ENCODE measurements at places on chromosomes 16 and 17.

DNA sequence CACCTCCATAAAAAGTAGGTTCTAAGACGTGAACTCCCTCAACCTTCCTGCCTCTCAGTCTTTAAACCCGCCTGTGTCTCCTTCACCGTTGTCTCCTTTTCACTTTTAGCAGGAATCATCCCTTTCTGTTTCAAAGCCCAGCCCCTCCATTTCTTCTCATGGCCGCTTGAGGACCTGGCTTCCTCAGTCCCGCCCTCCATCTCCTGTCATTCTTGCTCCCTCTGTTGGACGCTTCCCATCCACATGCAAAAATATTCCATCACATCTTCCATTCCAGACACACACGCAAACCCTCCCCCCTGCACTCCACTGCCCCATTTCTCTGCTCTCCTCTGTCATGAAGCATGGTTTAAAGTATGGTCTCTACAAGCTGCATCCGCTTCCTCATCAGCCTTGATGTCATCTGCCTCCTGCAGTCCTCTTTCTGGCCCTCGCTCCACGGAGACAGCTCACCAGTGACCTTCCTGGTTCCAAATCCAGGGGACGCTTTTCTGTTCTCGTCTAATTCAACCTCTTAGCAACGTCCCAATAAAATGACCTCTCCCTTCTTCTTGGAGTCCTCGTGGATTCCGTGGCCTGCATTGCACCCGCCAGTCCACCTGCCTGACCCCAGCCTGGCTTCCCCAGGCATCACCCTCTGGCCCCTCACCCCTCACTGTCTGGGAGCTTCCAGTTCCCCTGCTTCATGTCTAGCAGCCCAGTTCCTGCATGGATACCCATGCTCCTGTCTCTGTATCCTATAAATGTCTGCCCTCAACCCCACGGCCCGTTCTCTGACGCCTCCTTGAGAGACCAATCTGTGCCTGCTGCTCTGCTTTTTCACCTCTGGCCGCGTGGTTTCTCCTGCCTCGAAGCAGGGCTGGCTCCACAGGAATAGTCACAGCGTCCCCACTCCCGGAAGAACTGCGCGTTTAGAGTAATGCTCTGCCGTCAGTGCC is 26.2 kb downstream of the ANKRD40 start:
- DNase-seq: peak; percentile 44

GRCh38 chr17:58330997-58331814 is 2.6 kb upstream of the TSPOAP1 start:
- no peak for DNase-seq

DNA sequence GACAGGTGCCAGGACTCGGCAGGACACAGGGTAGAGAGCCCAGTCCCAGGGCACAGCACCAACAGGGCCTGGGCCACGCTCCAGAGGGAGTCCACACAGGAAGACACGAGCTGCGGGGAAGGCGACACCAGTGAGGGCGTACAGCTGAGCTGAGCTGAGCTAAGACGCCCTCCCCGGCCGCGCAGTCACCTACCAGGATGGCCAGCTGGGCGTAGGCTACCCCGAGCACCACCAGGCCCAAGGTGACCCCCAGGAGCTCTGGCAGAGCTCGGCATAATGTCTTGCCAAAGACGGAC is 42.6 kb downstream of the TSC2 start:
- DNase-seq: no peak

DNA sequence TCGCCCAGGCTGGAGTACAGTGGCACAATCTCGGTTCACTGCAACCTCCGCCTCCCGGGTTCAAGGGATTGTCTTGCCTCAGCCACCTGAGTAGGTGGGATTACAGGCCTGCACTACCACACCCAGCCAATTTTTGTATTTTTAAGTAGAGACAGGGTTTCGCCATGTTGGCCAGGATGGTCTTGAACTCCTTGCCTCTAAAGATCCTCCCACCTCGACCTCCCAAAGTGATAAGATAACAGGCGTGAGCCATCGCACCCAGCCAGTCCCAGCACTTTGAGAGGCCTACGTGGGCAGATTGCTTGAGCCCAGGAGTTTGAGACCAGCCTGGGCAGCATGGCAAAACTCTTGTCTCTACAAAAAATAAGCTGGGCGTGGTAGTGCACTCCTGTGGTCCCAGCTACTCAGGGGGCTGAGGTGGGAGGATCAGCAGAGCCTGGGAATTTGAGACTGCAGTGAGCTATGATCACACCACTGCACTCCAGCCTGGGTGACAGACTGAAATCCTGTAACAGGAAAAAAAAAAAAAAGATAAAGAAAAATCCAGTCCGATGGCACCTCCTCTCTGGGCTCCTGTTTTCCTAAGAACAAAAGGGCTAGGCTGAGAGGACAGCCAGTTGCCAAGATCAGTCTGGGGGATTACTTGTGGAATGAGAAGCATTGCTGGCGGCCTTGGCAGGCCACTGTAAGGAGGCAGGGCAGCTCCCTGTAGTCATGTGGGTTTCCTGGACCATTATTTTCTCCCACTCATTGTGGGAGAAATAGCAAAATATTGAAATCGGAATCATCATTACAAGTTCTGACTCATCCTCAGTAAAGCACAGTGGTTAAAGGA is 3.0 kb upstream of the PIPOX start:
- DNase-seq: no peak

GRCh38 chr17:18121144-18121910 is 12.8 kb downstream of the MYO15A start:
- DNase-seq: no peak

GRCh38 chr17:82709024-82709675 is 7.4 kb upstream of the FN3KRP start:
- no peak for DNase-seq

DNA sequence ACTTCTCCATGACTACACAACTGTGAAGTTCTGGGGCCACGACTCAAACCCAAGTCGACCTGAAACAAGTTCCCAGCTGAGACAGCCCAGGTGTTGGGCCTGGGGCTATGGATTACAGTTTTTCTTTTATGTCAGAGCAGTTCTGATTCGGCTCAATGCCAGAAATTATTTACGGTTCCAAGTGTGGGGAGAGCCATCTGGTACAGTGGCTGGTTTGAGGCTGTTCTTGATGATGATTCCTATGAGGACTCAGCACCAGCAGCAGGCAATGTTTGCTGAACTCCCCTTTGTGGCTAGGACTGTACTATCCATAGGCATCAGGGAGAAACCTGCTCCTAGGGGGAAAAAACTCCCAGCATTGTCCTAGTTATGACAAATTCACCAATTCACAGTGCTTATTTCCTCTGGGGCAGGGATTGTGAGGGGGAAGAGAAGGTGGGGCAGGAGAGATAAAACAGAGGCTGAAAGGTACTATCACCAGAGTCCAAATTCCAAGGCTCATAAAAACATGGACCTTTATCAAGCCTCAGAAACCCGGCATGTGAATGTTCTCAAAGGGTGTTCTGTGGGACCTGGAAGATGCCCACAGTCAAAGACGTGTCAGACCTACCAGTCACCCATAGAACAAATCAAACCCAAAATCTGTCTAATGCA is 18.2 kb upstream of the CMTM4 start:
- DNase-seq: peak; percentile 86

DNA sequence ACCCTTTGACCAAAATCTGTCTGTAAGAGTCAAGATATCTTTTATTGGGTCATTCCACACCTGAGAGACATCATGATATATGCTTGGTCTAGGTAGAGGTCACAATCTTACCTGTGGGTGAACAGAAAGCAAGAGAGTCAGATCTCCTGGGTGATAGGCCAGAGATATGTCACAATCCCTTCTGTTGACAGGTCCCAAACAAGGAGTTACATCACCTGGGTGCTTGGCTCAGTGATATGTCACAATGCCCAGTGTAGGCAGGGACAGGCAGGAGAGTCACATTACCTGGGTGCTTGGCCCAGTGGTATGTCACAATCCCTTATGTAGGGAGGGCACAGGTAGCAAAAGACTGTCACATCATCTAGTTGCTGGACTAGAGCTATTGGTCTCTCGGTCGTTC is 1991.2 kb downstream of the TP53TG3F start:
- no peak for DNase-seq

GRCh38 chr16:55559233-55559632 is 7.3 kb upstream of the CAPNS2 start:
- no peak for DNase-seq

- DNase-seq: no peak
Measured at GRCh38 chr17:12568358-12569251, 97.1 kb upstream of the MYOCD start.

GRCh38 chr16:62392698-62393097 is 356.5 kb upstream of the CDH8 start:
- DNase-seq: no peak

DNA sequence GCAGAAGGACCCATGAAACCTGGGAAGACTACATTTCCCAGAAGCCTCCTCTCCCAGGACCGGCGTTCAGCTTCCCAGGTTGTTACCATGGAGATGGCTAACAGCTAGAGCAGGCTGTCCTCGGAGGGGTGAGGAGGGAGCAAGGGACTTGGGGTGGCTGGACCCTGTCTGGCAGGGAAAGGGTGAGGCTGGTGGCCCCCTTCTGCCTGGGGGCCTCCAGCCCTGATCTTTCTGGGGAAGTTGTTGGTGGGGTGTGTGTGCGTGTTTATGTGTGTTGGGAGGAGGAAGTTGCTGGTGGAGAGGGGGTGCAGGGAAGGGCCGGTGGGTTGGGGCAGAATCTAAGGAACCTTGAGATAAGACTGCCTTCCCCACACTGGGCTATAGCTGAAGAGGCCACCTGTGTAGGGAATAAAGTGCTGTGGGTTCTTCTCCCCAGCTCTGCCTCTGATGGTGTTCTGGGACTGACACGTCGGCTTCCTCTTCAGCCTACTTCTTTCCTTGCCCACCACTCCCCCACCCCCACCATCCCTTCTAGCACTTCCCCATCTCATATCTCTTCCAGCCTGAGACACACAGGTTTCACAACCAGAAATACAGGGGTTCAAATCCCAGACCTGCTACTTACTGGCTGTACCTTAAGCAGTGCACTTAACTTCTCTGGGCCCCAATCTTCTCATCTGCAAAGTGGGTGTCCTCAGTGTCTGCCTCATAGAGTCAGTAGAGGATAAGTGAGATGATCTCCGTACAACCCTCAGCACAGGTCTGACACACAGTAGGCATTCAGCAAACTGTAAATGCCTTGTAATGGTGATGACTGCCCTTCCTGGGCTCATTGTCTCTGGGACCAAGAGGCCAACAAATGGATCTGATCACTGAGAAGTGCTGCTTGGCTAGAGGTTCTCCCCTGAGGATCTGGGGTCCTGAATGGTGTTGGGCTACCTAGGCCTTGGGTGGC is at the start of gene DRC7:
Gene DRC7, plus strand, starts transcription at position 82 of the 955 bp plus-strand sequence. CDS start 3,144 bp downstream, outside the sequence.
- peak; percentile 59 for DNase-seq

- DNase-seq: no peak
Measured at GRCh38 chr17:32152130-32152529, 9.8 kb downstream of the RHOT1 start.

DNA sequence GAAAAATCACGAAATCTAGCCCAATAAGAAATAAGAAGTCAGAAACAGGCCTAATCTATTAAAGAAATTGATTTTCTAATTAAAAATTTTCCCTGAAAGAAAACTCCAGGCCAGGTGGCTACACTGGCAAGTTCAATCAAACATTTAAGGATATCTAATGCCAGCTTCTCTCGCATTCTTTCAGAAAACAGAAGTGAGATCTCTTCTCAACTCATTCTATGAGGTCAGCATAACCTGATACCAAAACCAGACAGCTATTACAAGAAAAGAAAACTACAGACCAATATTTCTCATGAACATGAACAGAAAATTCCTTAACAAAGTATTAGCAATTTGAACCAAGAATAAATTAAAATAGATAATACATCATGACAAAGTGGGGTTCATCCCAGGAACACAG is 52.4 kb downstream of the AXIN2 start:
- no peak for DNase-seq

DNA sequence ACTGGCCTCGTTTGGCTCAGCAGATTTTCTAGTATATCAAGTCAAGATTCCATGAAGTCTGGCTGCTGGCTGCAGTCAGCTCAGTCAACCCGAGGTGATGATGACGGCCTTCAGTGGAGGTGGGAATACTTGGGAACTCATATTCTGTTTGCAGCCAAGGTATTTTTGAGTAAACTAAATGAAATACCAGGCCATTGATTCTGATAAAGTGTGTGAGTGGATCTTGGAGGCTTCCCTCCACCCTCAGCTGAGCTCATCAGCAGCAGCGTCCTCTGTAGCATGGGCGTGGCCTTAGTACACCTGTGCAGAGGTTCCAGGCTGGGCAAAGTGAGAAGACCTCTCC is 22.0 kb upstream of the TACO1 start:
- no peak for DNase-seq

- no peak for DNase-seq
Measured at GRCh38 chr17:58918884-58919283, 163.2 kb downstream of the PPM1E start.

GRCh38 chr16:77564791-77565390 is 130.1 kb upstream of the ADAMTS18 start:
- no peak for DNase-seq

DNA sequence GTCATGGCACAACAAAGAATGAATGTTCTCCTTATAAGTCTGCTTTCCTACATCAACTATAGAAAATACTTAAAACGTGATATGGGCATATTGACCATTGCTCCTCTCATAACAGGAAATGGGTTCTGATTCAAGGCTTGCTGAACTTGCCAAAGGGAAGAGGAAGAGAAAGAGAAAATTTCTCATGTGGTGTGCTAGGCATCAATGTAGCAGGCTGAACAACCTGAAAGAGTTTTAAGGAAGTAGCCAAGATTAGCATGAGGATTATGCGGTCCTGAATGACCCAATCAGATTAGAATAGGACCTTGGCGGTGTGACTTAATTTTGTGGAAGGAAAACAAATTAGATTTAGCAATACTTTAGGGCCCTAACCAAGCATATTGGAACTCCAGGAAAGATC is 617.7 kb upstream of the CDH11 start:
- no peak for DNase-seq

DNA sequence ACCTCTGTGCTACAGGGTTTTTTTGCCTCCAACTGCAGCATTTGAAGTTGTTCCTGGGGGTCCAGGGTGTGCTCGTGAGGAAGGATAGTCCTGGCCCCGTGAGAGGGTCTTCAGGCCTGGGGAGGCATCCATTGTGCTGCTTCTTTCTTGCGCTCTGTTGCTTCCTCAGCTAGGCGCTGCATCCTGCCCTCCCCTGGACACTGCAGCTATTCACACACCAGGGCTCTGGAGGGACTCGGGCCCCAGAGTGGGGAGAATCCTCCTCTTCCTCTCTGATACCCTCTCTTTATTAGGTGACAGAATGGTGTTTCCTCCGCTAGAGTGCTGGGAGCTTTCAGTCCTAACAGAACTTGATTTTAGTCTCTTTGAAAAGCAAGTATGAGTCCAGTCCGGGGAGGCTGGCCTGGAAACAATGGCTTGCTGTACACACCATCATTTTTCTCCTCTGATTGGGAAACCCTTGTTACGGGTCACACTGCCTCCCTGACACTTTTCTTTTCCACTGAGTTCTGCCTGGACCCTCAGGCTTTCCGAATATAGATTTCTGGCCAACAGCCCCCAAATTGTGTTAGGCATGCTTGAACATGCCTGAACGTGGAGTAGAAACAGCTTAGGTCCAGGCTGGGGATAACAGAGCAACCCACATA is 81.4 kb upstream of the ELAC2 start:
- no peak for DNase-seq

GRCh38 chr16:73616166-73616753 is 568.3 kb upstream of the ZFHX3 start:
- DNase-seq: no peak

GRCh38 chr16:85777583-85778310 is 21.6 kb downstream of the EMC8 start:
- DNase-seq: no peak

GRCh38 chr17:82839617-82840292 is at the start of gene ZNF750:
ZNF750 (minus strand) TSS chr17:82840022; CDS start chr17:82832454, 7,568 bp downstream.
- peak; percentile 31 for DNase-seq

Data from NCI-H2171 (cell line).